Fibroblast of skin of back (primary cell): ENCODE measurements at places on chromosomes 7 and 10.
A peak's percentile ranks its signal among the peaks of the same experiment; 100 is the strongest.

- DNase-seq: no peak
These were observed 189.6 kb upstream of the INHBA start for GRCh38 chr7:41892356-41893100.

- DNase-seq: no peak
These were observed 393.4 kb downstream of the SORCS1 start for GRCh38 chr10:106771154-106771553.

GRCh38 chr10:112045938-112046337 is 137.6 kb downstream of the GPAM start:
- DNase-seq: no peak

DNA sequence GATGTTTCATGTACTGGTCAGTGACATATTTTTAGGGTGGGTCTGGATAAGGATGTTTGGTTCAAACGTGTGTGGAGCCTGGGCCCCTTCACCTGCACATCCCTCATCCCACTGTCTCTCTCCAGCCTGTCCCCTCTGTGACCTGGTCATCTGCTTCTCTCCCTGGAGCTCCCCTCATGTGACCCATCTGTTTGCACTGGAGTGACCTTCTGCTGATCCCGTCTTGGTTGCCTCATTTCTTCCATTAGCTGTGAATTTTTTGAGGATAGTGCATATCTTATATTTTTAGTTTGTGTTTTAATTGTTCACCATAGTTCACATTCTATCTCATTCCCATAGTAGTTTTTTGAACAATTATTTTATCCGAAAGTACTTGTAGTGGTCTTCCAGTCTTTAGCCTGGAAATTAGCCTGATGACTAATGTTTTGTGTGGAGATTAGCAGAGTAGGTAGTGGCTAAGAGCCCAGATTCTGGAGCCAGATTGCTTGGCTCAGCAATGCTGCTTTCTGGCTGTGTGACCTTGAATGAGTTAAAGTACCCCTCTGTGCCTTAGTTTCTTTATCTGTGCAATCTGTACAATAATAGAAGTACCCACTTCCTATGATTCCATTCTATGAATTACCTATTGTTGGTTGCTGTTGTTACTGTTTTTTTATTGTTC is 224.5 kb downstream of the LRMDA start:
- DNase-seq: peak; percentile 56
